ENCODE measurements at places on chromosomes 16 and 17.
A peak's percentile ranks its signal among the peaks of the same experiment; 100 is the strongest.

DNA sequence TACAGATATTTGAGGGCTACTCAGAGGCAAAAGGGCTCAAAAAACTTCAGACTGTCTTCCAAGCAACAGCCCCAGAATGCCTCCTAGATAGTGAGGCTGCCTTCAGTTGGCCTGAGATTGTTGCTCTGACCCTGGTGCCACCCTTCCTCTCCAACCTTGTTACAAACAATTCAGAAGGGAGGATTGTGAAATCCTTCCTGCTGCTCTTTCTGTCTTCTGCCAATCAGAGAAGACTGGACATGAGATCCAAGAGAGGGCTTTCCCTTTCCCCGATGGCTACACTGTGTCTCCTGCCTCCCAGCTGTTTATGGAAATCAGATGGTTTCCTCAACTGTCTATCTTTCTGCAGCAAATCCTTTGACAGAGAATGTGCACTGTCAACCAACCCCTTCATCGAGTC is 419.9 kb downstream of the CDH13 start:
- DNase-seq = no peak

GRCh38 chr17:8835106-8835505 is 32.4 kb downstream of the PIK3R6 start:
- no peak for DNase-seq

DNA sequence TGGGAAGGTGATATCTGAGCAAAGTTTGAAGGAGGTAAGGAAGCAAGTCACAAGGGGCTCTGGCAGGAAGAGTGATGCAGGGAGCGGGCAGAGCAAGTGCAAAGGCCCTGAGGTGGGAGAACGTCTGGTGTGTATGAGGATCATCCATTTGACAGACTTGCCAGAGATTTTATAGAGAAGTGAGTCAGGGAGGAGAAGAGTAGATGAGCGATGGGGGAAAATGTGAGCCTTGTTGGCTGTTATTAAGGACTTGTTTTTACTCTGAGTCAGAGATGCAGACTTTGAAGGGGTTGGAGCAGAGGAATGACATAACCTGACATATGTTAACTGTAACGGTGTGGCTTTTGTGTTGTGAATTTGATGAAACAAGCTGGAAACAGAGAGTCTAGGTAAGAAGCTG is 3.5 kb upstream of the CLEC10A start:
- DNase-seq = no peak

- no peak for DNase-seq
Measured at GRCh38 chr16:68985268-68985667, 120.2 kb upstream of the HAS3 start.

DNA sequence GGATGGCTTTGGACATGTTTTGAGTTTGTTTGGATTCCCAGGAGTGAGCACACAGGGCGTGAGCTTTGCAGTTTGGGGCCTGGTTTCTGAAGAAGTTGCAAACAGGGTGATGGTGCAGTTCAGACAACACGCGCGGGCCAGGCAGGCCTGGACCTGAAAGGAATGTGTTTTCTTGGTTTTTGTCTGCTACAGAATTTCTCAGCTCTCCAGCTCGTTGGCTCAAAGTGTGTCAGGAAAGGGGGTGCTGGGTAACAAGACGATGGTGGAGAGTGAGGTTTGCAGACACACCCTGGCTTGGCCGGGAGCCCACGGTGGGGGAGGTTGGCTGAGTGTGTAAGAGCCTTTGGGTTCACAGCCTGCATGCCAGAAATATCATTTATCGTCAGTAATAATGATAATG is 82.3 kb downstream of the CMIP start:
- no peak for DNase-seq

DNA sequence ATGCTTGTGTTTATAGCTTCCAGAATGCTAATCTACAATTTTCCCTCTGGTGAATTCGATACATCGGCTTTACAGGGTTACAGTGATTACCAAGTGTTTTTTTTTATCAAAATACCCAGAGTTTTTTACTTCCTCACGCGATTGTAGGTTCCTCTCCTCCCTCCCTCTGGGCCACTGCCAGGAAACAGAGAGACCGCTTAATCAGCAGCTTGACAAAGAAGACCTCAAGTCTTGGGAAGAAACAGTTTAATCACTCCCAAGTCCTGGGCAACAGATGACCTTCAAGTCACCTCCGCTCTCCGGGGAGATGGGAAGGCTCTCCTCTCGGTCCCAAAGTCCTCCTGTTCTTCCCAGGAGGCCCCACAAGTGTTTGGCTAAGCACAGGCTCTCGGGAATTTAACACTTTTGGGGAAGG is 23.5 kb downstream of the SMTNL2 start:
- DNase-seq = no peak

DNA sequence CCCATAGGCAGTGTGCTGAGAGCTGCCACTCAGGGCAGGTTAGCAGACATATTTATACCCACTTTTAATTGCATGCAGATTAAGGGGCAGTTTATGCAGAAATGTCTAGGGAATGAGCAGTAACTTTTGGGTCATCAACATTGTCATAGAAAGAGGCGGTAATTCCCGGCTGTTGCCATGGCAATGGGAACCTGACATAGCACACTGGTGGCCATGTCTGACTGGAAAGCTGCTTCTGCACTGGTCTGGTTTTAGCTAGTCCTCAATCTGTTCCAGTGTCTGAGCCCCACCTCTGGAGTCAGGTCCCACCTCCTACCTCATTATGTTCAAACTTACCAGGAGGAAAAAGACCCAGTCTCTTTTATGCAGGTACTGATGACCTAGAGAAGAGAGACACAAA is 31.5 kb upstream of the TNRC6C start:
- no peak for DNase-seq

DNA sequence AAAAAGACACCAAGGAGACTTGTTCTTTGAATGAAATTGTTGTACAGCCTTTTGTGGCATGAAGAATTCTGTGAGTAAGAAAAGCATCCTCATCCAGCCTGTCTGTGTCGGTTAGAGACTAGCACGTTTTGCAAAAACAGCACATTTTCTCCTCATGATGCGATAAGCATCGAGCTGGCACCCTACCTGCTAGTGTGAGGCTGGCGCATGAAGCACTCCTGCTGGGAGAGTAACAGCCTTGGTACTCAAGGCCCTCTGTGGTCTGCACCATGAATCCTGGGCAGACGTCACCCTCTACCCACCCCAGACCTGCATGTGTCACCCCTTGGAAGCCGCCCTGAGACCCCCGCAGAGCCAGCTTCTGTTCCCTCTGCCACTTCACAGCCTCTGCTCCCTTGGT is 92.6 kb upstream of the TMEM132E start:
- no peak for DNase-seq

DNA sequence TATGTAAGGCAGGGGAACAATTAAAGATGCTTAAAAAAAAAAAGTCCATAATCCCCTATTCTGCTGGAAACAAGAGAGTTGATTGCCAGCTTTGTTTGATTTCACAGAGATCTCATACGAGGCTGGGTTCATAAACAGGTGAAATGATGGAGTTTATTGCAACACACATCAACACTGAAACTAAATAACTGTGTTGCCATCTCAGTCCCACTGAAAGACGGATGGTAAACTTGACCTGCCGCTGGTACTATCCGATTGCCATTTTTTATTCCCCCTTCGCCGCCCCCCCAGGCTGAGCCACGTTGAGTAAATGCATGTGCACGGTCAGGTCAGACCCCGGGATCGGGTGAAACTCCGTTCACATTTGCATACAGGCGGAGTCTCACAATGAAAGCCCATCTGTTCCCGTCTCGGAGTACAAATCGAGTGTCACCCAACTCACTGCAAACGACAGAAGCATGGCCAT is 119.2 kb downstream of the SKAP1 start:
- no peak for DNase-seq

DNA sequence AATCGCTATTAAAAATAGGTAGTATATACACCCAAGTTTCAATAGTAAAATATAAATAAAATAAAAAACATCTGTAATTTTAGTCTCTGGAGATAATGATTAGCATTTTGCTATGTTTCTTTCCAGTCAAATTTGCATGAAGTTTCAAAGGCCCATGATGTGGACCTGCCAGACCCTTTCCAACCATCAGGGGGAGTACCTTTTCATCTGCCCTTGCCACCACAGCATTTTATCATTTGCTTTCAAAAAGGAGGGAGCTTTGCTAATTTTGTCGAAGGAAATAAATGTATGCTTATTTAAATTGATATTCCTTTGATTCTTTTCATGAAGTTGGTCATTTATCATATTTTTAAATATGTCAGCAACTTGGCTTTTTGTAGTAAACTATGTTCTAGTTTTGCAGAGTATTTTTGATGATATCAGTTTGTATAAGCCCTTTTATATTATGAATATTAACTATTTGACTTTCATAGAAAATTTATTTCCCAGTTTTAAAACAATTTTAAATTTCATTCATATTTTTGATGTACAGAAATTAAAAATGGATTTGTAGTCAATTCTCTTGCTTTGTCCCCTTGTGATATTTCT is 115.2 kb upstream of the NETO2 start:
- DNase-seq = no peak

- DNase-seq = no peak
Measured at GRCh38 chr16:89326721-89327120, 109.2 kb downstream of the ZNF778 start.

DNA sequence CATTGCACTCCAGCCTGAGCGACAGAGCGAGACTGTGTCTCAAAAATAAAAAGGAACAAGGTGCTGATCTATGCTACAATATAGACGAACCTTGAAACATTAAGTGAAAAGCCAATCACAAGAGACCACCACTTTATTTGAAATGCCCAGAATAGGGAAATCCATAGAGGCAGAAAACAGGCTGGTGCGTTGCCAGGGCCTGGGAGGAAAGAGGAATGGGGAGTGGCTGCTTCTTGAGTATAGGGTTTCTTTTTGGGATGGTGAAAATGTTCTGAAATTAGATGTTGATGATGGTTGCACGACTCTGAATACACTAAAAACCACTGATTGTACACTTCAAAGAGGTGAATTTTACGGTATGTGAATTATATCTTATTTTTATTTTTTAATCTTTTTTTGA is 20.3 kb upstream of the GLIS2 start:
- DNase-seq = no peak

GRCh38 chr16:25692742-25693508 is 1.2 kb downstream of the HS3ST4 start:
- no peak for DNase-seq

DNA sequence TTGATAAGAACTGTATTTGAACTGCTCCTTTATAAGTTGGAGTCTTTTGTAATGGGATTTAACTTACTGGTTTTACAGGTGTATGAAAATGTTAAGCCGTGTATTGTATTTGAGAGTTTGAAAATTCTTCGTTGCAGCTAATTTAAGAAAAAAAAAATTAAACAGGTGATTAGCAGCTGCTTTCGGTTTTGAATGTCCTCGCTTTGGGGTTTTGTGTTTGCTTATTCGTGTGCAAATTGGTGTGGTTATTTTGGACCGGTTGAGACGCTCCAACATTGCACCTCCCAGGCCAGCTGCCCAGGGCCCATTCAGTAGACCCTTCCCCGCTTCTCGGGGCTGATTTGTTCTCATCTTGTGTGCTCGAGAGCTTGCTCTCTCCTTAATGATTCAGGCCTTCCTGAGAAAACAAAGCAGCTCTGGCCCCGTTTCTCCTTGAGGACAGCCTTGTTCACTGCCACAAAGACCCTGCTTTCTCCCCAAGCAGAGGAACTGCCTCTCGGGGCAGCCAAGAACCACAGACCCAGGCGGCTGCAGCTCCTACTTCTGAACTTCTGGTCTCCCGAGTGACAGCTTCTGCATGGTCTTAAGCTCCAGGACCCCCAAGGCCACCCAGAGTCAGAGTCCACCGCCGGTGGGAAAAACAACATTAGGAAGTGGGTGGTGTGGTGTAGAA is 100.5 kb downstream of the MSI2 start:
- no peak for DNase-seq

GRCh38 chr17:56595831-56596690 is 2.6 kb downstream of the NOG start:
- DNase-seq = no peak

GRCh38 chr17:49633250-49633649 is 44.6 kb downstream of the SPOP start:
- no peak for DNase-seq

DNA sequence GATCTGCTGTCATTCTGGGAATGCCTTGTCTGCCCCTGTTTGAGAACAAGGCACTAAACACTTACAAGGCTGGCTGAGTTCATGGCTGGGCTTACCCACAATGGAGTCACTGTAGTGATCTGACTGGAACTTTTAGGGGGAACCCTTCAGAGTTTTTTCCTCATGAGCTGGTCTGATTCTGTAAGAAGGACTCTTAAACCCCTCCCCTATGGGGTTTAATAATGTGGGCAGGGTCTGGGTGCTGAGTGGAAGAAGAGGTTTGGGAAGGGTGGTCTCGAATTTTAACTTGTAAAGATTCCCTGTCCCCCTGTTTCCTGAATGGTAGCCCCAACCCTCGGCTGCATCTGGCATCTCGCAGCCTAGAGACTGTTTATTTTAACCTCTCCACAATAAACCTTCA is 30.6 kb downstream of the OSBPL7 start:
- DNase-seq = no peak

DNA sequence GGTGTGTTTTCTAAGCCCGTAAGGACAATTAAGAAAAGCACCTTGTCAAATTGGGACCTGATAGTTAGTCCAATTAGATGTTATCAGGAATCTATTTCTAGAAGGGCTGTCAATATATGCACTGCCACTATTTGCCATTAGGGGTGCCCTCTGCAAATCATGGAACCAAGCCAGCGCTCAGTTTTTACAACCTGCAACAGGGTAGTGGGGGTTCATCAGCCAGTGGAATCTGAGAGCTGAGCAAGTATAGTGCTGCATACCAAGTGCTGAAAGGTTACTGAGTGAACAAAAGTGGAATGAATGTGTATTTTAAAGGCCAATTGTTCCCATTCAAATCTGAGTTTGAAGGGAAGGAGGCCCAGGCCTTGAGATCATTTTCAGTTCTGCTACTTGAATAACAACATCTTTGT is 10.4 kb downstream of the PRR11 start:
- no peak for DNase-seq

- peak; percentile 46 for DNase-seq
Measured at GRCh38 chr16:58236231-58236690, 38.4 kb upstream of the CSNK2A2 start.

GRCh38 chr16:87227296-87227951 is 89.8 kb downstream of the C16orf95 start:
- DNase-seq = no peak

DNA sequence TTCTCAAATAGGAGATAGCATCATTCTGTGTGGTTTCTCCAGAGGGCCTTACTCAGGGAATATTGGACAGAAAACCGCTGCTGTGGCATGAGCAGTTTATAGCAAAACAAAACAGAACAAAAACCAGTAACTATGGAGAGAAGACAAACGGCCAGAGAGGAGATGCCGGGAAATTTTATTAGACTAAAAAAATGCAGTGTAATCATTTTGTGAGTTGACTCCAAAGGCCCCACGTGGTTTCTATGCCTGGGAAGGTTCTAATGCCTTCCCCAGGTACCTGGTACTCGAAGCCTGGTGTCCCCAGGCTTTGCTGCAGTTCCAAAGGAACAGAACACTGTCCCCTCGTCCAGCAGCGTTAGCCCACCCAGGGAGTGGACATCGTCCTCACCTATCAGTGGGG is 12.9 kb upstream of the CACNG5 start:
- DNase-seq = no peak
